ENCODE measurements at places on chromosomes 1 and 21. TPM values are rescaled to one million over a fixed set of nuclear protein-coding genes. Genes with fewer than 3 reads are reported as not detected.

- H3K27ac ChIP-seq = no peak overlapping the region
- no peak overlapping the region for H3K4me3 ChIP-seq
- peak; percentile 10 for DNase-seq
- H3K4me1 ChIP-seq = no peaks in the 10 kb centered on the region
These were observed 95.2 kb upstream of the ADAR start for GRCh38 chr1:154703170-154703569.

- H3K4me1 ChIP-seq = no peaks in the 10 kb centered on the region
- H3K4me3 ChIP-seq = no peak overlapping the region
- H3K36me3 ChIP-seq = no peaks in the 10 kb centered on the region
- H3K27ac ChIP-seq = no peak overlapping the region
- DNase-seq = no peak
- H3K27me3 ChIP-seq = no peaks in the 10 kb centered on the region
These were observed 24.0 kb upstream of the BTG3 start for GRCh38 chr21:17636711-17637110.

- no peak overlapping the region for H3K4me3 ChIP-seq
- no peak for DNase-seq
- no peaks in the 10 kb centered on the region for H3K27me3 ChIP-seq
- no peak overlapping the region for H3K27ac ChIP-seq
These were observed 30.3 kb downstream of the YARS1 start for GRCh38 chr1:32786856-32787255.

Gene UBL4B
- not detected for total RNA-seq

Gene NT5C1A
- total RNA-seq = not detected

DNA sequence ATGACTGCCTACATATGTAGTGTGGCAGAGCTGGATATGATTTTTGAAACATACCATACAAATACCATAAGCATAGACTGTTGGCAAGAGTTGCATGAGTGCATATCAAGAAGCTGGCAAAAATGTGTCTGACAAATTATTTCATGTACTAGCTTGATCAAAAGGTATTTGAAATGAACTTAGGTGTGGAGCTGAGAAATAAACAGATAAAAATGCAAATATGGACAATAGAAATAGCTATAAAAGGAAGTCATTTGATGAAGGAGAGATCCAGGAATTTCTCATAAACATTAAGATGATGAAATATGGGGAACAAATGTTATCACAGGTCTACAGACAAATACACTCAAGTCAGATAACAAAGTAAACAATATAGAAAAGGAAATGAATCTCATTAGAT lies 609.1 kb downstream of the PTPRC start:
- no peaks in the 10 kb centered on the region for H3K27me3 ChIP-seq
- H3K4me1 ChIP-seq = no peaks in the 10 kb centered on the region
- H3K27ac ChIP-seq = no peak overlapping the region
- no peak for DNase-seq

Gene PGLYRP4
- total RNA-seq = not detected

- DNase-seq = no peak
- no peak overlapping the region for H3K27ac ChIP-seq
- no peak overlapping the region for H3K4me3 ChIP-seq
- H3K4me1 ChIP-seq = no peaks in the 10 kb centered on the region
- no peaks in the 10 kb centered on the region for H3K27me3 ChIP-seq
These were observed 59.6 kb downstream of the SMYD3 start for GRCh38 chr1:246447501-246447900.

DNA sequence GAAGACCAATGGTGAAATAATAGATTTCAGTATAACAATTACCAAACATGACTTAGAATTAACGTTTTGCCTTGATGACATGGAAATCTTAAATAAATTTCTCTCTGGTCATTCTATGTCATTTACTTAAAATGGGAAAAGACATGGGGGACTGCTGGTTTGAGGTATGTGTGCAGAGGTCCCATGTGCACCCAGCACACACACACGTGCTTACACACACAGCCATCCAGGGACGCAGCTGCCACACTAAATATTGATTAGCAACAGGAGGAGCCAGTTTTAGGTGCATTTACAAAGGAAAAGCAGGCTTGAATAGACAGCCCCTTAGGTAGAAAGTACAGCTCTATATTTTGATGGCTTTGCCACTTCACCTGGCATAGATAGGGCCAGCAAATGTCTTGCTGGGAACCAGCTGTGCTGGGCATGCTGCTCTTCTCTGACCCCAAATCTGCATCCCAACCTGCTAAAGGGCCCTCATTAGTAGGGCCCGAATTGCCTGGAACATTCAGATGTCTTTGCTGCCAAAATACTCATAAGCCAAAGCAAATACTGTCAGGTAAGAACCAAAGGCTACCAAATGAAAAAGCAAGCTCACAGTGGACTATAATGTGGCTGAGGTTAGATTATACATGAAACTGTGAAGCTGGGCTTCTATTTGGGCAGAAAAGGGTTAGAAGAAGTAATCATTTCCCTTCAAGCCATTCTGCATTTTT lies 399.9 kb downstream of the HHAT start:
- H3K36me3 ChIP-seq = no peaks in the 10 kb centered on the region
- H3K4me1 ChIP-seq = no peaks in the 10 kb centered on the region
- no peak overlapping the region for H3K27ac ChIP-seq
- H3K27me3 ChIP-seq = no peaks in the 10 kb centered on the region
- no peak overlapping the region for H3K4me3 ChIP-seq

- H3K27ac ChIP-seq = no peak overlapping the region
- H3K27me3 ChIP-seq = no peaks in the 10 kb centered on the region
- no peaks in the 10 kb centered on the region for H3K4me1 ChIP-seq
- H3K4me3 ChIP-seq = no peak overlapping the region
- no peaks in the 10 kb centered on the region for H3K36me3 ChIP-seq
These were observed 124.4 kb upstream of the PLPPR4 start for GRCh38 chr1:99139876-99140275.

Gene DDOST
- 327 TPM for total RNA-seq

Gene OR2L2
- not detected for total RNA-seq

DNA sequence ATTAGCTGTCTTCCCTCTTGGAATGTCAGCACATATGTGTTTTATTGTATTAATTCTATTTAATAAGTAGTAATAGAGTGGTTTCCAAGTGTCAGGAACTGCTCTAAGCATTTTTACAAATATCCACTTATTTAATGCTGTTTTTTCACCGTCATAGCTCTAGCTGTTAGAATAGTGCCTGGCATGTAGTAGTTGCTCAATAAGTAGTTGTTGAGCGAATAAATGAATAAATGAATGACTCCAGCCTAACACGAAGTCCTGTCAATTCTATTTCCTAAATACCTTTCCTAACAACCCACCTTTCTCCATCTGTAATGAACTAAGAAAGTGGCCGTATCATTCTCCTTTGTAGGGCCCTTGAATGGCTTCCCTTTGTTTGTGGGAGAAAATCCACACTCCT lies 312.5 kb downstream of the DISC1 start:
- DNase-seq = no peak
- H3K4me1 ChIP-seq = no peaks in the 10 kb centered on the region
- H3K27me3 ChIP-seq = no peaks in the 10 kb centered on the region
- no peak overlapping the region for H3K27ac ChIP-seq
- no peaks in the 10 kb centered on the region for H3K36me3 ChIP-seq

DNA sequence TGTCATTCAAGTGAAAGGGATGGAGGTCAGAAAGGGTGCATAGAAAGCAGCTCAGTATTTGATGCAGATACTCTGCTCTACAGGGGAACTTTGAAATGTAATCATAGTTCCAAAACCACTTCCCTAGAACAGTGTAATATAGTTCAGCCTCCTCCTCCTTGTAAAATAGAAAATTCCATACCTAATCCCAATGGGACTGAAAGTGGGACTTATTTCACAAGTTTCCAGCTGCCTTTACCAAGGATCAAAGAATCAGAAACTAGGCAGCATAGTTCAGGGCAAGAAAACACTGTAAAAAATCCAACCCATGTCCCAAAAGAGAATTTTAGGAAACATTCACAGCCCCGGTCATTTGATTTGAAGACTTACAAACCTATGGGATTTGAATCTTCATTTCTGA lies 8.1 kb upstream of the TMCO2 start:
- no peak overlapping the region for H3K27ac ChIP-seq
- H3K27me3 ChIP-seq = no peaks in the 10 kb centered on the region
- no peak for DNase-seq
- peaks cover 16% of the 10 kb centered on the region for H3K4me1 ChIP-seq

DNA sequence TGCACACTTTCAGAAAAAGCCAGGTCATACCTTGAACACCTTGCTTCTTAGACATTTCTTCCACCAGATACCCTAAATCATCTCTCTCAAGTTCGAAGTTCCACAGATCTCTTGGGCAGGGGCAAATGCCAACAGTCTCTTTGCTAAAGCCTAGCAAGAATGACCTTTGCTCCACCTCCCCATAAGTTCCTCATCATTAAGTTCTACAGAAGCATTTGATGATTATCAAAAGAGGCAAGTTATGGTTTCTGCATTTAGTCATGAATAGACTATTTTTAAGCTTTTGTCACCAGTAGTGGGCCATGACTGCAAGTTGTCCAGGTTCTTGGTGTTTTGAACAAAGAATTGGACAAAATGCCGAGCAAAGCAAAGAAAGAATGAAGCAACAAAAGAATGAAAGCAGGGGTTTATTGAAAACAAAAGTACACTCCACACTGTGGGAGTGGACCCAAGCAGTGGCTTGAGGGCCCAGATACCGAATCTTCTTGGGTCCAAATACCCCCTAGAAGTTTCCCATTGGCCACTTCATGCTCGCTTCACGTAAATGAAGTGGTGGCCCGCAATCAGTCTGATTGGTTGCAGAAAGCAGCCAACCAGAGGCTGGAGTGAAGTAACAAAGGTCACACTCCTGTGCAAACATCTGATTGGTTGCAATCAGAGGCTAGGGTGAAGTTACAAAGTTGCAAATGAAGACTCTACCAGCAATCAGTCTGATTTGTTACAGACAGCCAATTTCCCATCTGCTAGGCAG lies 9.8 kb upstream of the EGLN1 start:
- no peak for DNase-seq
- H3K4me3 ChIP-seq = no peak overlapping the region
- H3K36me3 ChIP-seq = no peaks in the 10 kb centered on the region
- H3K27me3 ChIP-seq = peaks cover 2% of the 10 kb centered on the region
- H3K27ac ChIP-seq = no peak overlapping the region

Gene SLC45A3
- total RNA-seq = 7.1 TPM

GRCh38 chr21:45970674-45971615 lies 10.6 kb upstream of the COL6A1 start:
- no peaks in the 10 kb centered on the region for H3K27me3 ChIP-seq
- H3K27ac ChIP-seq = peak overlapping the region; percentile 19
- no peak for DNase-seq
- H3K4me3 ChIP-seq = no peak overlapping the region

Gene LENEP
- not detected for total RNA-seq

- H3K4me3 ChIP-seq = no peak overlapping the region
- peaks cover 3% of the 10 kb centered on the region for H3K4me1 ChIP-seq
- no peak overlapping the region for H3K27ac ChIP-seq
- DNase-seq = no peak
- no peaks in the 10 kb centered on the region for H3K27me3 ChIP-seq
- no peaks in the 10 kb centered on the region for H3K36me3 ChIP-seq
These were observed 3.6 kb upstream of the MAP1LC3C start for GRCh38 chr1:242002510-242002909.

GRCh38 chr1:232280910-232281309 lies 349.0 kb downstream of the SIPA1L2 start:
- H3K36me3 ChIP-seq = no peaks in the 10 kb centered on the region
- peaks cover 5% of the 10 kb centered on the region for H3K27me3 ChIP-seq
- H3K4me3 ChIP-seq = no peak overlapping the region
- H3K4me1 ChIP-seq = no peaks in the 10 kb centered on the region
- DNase-seq = no peak

Gene CCDC24
- total RNA-seq = 4.3 TPM

Gene CRNN
- not detected for total RNA-seq

DNA sequence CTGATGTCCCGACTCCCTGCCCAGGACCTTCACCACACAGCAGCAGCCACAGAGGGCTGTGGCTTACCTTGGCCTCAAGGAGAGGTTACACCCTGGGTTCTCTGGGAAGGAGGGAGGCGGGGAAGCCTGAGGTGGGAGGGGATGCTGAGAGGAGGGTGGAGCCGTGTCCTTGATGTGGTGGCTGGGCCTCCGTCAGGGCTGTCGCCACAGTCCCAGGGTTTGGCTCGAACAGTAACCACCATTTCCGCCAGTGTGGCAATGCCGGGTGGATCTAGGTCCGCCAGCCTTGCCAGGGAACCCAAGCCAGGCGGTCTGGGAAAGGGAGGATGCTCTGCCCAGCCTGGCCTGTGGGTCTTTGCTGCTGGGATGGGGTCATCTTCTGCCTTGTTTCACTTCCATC lies 18.4 kb upstream of the CDCA8 start:
- DNase-seq = no peak
- H3K36me3 ChIP-seq = no peaks in the 10 kb centered on the region
- peaks cover 15% of the 10 kb centered on the region for H3K27me3 ChIP-seq
- H3K27ac ChIP-seq = no peak overlapping the region

DNA sequence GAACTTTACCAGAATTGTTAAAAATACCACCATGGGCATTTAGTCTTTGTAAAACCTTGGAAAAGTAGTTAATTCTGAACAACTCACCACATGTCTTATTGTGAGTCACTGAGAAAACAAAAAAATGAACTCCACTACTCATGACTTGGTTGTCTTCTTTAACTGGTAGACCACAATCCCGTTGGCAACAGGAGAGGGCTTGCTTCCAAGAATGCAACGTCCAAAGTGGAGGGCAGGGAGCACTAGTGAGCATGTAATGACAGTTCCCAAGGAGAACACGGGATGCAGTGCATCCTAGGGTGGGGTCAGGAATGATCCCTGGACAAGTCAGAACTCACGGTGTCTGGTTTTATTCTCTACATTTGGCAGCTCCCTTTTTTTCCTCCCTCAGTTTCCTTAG lies 15.2 kb upstream of the HMCN1 start:
- no peak overlapping the region for H3K4me3 ChIP-seq
- DNase-seq = peak; percentile 97
- no peaks in the 10 kb centered on the region for H3K27me3 ChIP-seq
- H3K4me1 ChIP-seq = peaks cover 11% of the 10 kb centered on the region
- peak overlapping the region; percentile 49 for H3K27ac ChIP-seq

Gene OR10X1
- total RNA-seq = not detected

DNA sequence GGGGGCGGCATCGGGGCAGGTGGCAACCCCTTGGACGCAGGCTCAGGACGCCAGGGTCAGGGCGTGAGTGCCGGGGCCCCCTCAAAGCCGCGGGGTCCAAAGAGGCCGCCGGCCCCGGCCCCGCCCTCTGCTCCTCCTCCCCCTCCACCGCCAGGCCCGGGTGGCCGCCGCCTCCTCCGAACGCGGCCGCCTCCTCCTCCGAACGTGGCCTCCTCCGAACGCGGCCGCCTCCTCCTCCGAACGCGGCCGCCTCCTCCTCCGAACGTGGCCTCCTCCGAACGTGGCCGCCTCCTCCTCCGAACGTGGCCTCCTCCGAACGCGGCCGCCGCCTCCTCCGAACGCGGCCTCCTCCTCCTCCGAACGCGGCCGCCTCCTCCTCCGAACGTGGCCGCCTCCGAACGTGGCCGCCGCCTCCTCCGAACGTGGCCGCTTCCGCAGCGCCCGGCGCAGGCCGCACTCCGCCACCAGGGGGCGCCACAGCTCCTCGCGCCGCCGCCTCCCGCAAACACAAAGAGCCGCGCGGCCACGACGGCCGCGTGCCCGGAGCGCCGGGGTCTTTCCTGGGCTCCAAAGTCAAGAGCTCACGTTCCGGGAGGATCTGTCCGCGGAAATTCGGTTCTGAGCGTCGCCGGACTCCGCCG lies 19.3 kb upstream of the SAMD11 start:
- DNase-seq = peak; percentile 52
- no peaks in the 10 kb centered on the region for H3K27me3 ChIP-seq
- H3K27ac ChIP-seq = no peak overlapping the region
- H3K36me3 ChIP-seq = no peaks in the 10 kb centered on the region
- H3K4me1 ChIP-seq = peaks cover 11% of the 10 kb centered on the region
- no peak overlapping the region for H3K4me3 ChIP-seq

Gene CADM3
- total RNA-seq = 18.2 TPM

All from astrocyte (in vitro differentiated cells and primary cell).